ENCODE measurements at places on chromosomes 5 and 9.

- no peak for DNase-seq
Observed at GRCh38 chr9:15755660-15756059, 202.8 kb downstream of the CCDC171 start.

DNA sequence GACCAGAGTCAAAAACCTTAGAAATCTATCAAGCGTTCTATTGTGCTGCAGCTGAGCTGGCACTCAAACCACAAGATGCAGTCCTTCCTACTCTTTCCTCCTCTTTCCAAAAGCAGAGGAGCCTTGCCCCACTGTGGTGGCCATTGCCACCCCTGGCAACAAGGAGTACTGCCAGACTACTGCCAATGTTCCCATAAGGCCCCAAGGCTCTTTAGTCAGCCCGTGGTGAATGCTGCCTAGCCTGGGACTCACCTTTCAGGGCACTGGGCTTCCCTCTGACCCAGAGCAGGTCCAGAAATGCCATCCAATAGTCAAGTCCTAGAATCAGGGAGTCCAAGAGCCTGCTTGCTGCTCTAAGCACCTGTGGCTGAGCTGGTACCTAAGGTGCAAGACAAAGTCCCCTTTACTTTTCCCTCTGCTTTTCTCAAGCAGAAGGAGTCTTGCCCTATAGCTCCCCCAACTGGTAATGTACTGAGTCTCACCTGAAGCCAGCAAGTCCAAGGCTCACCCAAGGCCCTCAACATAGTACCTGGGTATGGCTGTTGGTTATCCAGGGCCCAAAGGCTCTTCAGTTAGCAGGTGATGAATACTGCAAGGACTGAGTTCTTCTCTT lies 219.4 kb downstream of the ATPSCKMT start:
- no peak for DNase-seq

- DNase-seq, result no peak
Observed at GRCh38 chr9:96877269-96877668, 23.0 kb upstream of the ZNF782 start.

DNA sequence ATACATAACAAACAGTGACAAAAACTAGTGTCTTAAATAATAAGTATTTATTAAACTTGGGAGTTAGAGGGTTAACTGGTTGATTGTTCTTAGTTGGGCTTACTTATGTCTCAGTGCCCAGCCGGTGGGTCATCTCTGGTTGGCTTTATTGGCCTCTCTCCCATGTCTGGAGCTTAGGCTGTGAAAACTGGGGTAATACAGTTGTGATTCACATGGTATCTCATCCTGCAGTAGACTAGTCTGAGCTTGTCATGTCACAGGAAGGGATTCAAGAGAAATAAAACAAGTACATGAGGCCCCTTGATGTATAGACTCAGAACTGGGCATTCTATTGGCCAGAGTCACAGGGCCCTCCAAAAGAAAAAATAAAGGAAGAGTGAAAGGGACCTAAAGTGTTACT lies 466.4 kb upstream of the SMC2 start:
- no peak for DNase-seq

GRCh38 chr5:78778538-78778937 lies 130.0 kb upstream of the LHFPL2 start:
- no peak for DNase-seq

DNA sequence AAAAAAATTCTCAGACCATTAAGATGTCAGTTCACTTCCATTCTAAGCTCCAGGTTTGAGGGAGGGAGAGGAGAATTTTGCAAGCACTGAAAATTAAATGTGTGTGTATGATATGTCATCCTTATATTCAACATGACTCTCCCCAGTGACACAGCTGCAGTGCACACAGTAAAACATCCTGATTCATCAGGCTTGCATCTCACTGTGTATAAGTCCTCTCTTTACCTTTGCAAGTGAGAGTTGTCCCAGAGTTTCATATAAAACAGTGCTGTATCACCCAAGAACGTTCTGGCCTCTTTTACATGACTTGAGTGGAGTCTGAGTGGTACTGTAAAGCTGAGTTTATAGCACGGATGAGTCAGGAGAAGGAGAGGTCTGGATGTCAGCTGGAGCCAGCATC lies 50.0 kb downstream of the DMRT2 start:
- no peak for DNase-seq
